Tongue (tissue), 3 donors: ENCODE measurements at places on chromosomes 12 and 14. TPM values are rescaled to one million over a fixed set of nuclear protein-coding genes. Genes with fewer than 3 reads are reported as not detected.

The SPRYD4 gene
- total RNA-seq = 2.1 TPM

The C12orf50 gene
- not detected for total RNA-seq

The NEUROD4 gene
- not detected for total RNA-seq

The SDR9C7 gene
- total RNA-seq = 0.51 TPM

The ACRBP gene
- total RNA-seq = 1.5 TPM

The C12orf54 gene
- total RNA-seq = not detected

The PLEKHG7 gene
- not detected for total RNA-seq

The GLIPR1L2 gene
- 2.8 TPM for total RNA-seq

The COCH gene
- total RNA-seq = 2.8 TPM

The PSME2 gene
- 35.5 TPM for total RNA-seq

The CLEC1B gene
- not detected for total RNA-seq

The DNAJC22 gene
- total RNA-seq = not detected

The SLC17A8 gene
- 3.2 TPM for total RNA-seq

The FOXN4 gene
- not detected for total RNA-seq

The BDKRB2 gene
- 9.1 TPM for total RNA-seq

The AMDHD1 gene
- not detected for total RNA-seq

The ANKS1B gene
- total RNA-seq = 16.5 TPM

The RPGRIP1 gene
- total RNA-seq = 0.41 TPM

The ESRRB gene
- total RNA-seq = 8.0 TPM

The OASL gene
- 0.31 TPM for total RNA-seq

The RAB3IP gene
- total RNA-seq = 23.0 TPM

The RERG gene
- 18.9 TPM for total RNA-seq

The ACOT4 gene
- total RNA-seq = not detected

The IL22 gene
- total RNA-seq = not detected

The GDF11 gene
- 4.5 TPM for total RNA-seq

The DLK1 gene
- total RNA-seq = 1,117 TPM

The FGF6 gene
- 50.7 TPM for total RNA-seq
